ENCODE measurements at places on chromosomes 2 and 18.
A peak's percentile ranks its signal among the peaks of the same experiment; 100 is the strongest.

GRCh38 chr2:223887127-223887526 lies 49.7 kb upstream of the AP1S3 start:
- no peak for DNase-seq

DNA sequence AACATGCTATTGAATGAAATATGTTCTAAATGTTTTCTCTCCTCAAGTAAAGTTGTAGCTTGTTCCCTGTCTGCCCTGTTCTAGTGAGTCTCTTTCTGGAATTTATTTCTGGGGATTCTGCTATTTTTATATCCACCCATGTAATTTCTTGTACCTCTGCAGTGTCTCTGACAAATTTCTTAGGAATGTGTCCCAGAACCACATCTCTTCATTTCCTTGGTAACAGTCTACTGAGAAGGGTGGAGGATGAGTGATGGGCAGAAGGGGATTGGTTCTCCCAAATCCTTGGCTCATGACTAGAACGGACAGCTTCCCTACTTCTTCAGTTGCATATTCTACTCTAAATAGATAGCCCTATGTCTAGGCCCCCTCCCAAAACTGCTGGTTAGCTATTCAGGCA lies 490.6 kb upstream of the LINC00305 start:
- no peak for DNase-seq

- peak; percentile 89 for DNase-seq
Observed at GRCh38 chr2:232315049-232315922, 63.3 kb upstream of the ALPP start.

- no peak for DNase-seq
Observed at GRCh38 chr2:199581935-199582360, 124.2 kb upstream of the SATB2 start.

- no peak for DNase-seq
Observed at GRCh38 chr2:551621-552020, 125.6 kb downstream of the TMEM18 start.

- no peak for DNase-seq
Observed at GRCh38 chr2:219695145-219695709, 67.8 kb downstream of the SLC4A3 start.

GRCh38 chr2:210568108-210568507 lies 11.7 kb downstream of the CPS1 start:
- DNase-seq: no peak

- no peak for DNase-seq
Observed at GRCh38 chr2:168766600-168766999, 35.8 kb upstream of the NOSTRIN start.

DNA sequence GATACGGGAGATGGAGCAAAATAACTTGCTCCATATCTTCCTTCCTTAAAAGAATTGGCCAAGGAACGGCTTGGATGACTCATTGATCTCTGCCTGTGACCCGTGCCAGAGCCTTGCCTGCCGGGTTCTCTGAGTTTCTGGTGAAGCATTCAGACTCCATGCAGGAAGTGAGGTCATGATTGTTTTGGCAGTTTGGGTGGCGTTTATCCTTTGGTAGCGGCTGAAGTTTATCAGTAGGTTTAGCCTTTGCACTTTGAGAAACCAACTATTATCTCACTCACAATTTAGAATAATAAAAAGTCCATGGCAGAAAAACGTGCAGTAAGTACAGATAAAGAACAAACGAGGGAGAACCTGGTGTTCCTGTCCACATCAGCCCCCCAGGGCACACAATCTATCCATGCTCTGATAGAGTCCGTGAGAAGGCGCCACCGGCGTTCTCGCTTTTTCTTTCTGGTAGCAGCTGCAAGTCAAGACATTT lies 15.0 kb upstream of the CTAGE1 start:
- DNase-seq: no peak

Measured in keratinocyte (primary cell).